ENCODE measurements at places on chromosomes 3 and 15.

GRCh38 chr3:17623464-17623863 is 119.0 kb downstream of the TBC1D5 start:
- DNase-seq, result no peak

- DNase-seq, result no peak
Measured at GRCh38 chr3:151491525-151491924, 30.7 kb upstream of the IGSF10 start.

DNA sequence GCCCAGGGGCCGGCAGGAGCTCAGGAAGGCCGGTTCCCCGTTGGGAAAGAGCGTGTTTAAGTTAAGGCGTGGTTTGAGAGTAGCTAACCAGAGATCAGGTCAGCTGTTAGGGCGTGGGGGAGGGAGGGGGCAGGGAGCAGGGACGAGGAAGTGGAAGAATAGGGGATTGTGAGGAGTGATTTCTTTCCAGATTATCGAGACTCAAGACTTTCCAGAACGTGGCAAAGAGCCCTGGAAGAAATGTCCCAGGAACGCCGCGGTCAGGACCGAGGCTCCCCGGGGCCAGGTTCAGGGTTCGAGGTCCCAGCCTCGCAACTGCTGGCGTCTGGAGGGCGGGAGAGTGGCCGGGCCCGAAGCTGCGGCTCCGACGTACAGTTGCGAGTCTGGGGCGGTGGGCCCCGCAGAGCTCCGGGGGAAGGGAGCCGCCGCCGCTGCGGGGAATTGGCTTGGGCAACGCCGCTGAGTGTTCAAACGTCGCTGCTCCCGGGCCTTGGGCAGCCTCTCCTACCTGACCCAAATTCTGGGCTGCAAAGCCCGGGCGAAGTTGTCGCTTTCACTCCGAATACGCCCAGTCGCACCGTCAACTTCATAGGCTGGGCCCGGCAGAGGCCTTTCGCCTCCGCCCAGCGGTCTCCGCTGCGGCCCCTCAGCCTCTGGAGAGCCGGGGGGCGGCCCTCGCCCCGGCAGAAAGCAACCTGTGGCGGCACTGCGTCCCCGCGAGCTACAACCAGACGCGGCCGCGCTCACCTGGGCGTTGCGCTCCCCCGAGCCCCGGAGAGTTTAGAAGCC is 9.5 kb downstream of the ISL2 start:
- no peak for DNase-seq

GRCh38 chr15:101201411-101202174 is 50.3 kb downstream of the CHSY1 start:
- no peak for DNase-seq

DNA sequence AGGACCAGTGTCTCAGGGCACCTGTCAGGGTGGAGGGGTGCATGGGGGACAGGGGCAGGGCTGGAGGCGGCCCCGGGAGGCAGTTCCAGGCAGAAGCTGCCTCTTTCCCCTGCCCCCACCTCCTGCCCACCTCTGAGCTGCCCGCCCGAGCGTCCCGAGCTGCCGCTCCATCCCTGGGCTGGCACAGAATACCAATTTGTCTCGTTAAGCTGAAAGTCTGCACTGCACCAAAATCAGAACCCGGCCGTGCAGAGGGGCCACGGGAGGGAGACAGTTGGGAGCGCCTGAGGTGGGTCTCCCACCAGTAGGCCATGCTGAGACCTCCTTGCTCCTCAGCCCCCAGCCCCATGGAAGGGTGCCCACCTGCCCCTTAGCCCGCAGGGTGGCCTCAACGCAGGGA is 1.3 kb upstream of the ATP2B2 start:
- no peak for DNase-seq

DNA sequence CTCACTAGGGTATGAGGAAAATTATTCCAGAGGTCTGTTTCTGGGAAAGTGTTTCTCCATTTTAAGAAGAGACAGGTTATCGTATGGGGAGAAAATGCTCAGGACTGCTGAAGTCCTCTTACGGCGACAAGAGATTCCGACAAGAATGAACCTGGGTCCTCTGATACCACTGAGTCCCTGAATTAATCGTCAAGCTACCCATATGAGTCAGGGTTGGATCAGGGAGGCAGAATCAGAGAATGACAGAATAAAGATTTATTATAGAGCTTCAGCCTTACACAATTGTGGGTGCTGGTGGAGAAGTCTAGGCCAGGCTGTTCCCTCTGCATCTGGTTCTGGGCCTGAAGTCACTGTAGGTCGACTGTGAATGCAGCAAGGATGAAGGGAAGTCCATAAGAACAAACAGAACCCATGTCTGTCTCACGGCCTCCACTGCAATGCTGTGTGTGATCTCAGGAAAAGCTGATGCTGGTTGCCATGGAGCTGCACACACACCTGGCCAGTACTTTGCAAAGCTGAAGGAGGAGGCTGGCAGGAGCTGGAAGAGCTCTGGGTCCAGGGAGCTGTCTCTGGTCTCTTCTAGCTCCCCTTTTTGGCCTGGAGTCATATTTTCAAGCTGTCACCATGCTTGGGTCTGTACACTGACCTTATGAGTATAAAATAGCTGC is 83.9 kb downstream of the HHLA2 start:
- DNase-seq, result no peak

- no peak for DNase-seq
Measured at GRCh38 chr3:156256256-156256655, 135.9 kb downstream of the KCNAB1 start.

DNA sequence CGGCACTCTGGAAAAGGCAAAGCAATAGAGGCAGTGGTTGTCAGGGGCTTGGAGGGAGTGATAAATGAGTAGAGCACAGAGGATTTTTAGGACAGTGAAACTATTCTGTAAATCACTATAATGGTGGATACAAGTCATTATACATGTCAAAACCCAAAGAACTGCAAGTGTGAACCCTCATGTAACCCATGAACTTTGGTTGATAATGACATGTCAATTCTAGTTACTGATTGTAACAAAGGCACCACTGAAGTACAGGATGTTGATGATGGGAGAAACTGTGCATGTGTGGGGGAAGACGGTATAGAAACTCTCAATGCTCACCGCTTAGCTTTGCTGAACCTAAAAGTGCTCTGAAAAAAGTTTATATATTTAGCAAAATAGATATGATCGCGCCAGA is 36.0 kb downstream of the BTLA start:
- no peak for DNase-seq

GRCh38 chr15:31227235-31227634 is 99.4 kb upstream of the KLF13 start:
- no peak for DNase-seq

DNA sequence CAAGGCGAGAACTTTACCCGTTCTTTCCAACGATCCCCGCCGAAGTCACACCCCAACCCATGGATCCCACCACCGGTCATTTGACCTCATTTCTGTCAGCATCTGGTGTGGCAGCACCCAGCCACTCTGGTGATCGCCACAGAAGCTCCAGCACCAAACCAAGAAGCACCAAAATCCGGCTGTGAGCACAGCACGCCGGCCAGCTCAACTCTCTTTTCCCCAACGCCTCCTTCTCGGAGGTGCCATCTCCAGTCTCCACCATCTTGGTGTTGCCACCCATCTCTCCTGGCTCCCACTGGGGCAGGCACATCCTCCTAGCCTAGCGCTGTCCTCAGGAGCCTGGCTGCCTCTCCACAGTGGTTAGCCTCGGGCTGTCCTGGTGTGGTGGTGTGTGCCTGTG is 6.5 kb downstream of the MUC4 start:
- DNase-seq, result no peak

- DNase-seq, result no peak
Measured at GRCh38 chr3:185162634-185163033, 9.8 kb upstream of the C3orf70 start.

DNA sequence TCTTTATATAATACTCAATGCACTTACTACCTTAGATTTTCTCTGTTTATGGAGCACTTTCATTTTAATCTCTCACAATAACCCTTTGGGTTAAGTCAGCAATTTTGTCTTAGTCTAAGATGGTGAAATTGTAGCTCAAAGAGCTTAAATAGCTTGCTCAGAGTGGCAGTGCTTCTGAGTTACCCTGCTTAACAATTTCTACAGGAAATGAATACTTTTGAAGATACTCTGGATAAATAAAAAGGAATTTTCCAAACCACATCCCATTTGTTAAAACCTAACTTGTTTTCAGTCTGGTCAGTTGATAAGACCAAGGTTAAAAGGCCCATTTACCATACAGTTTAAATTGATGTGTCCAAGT is 37.2 kb downstream of the HMG20A start:
- no peak for DNase-seq

DNA sequence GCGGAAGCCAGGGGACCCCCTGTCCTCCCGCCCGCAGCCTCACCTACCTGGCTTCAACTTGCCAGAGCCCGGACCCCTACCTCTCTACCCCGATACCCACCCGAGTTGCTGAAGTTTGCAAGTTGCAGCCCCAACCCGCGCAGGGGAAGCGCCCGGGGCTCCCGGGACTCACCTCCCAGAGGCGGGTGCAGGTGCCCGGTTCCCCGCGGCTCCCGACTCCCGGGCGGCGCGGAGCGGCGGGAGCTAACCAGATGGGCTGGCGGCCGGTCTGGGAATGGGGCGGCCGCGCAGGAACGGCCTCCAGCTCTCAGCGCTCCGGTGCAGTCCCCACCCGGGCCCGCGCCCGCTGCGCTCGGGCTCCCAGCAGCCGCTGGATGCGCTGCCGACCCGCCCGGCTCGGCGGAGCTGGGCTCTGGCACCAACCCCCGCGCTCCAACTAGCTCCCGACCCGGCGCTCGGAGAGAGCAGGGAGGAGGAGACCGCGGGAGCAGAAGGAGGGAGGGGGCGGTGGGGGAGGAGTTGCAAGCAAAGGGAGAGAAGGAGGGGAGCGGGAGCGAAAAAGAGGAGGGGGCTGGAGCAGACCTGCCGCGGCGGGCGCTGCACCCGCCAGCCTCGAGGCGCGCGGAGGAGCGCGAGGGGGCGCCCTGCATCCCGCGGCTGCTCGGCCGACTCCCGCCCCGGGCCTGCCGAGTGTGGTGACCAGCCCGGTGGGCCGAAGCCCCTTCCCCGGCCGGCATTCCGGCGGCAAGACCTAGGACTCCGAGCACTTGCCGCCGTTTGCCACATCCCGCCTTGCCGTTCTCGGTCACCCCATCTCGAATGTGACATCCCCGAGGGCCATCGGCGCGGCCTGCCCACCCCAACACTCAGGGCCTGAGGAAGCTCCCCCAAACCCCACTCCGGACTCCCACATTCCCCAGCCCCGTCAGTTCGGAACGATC is at the start of gene SEMA5B:
TSS of gene SEMA5B (minus strand) at position 472 of the 941 bp plus-strand sequence. CDS start 66,500 bp downstream, outside the sequence.
- no peak for DNase-seq

GRCh38 chr3:39193391-39193790 is 996 bp upstream of the XIRP1 start:
- DNase-seq, result no peak
